ENCODE measurements at places on chromosomes 12 and 14. TPM values are rescaled to one million over a fixed set of nuclear protein-coding genes. Genes with fewer than 3 reads are reported as not detected.

The HOXC6 gene
- 0.89 TPM for total RNA-seq

The SPATS2 gene
- 30.4 TPM for total RNA-seq

The CPM gene
- 2.7 TPM for total RNA-seq

The TMEM229B gene
- 0.20 TPM for total RNA-seq

The GLT1D1 gene
- total RNA-seq = not detected

DNA sequence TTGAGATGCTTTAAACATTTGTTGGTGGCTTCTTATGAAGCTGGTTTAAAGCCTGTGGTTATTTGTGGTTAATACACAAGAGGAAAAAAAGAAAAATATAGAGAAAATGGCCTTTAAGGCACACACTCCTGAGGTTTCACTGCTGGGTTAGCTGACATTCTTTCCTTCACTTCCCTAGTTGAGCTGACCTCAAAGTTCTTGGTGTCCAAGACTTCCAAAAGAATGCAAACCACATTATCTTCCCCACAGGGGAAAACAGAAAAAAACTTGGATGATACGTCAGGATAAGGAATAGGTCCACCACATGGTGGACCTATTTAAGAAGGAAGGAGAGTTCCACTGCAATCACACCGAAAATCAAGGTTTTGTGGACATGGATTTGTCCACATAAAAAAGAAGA, 94.3 kb downstream of the SLC25A21 start:
- no peak for DNase-seq

- DNase-seq = no peak
Measured at GRCh38 chr12:54228471-54228870, 39.7 kb upstream of the SMUG1 start.

- DNase-seq = no peak
Measured at GRCh38 chr14:73462815-73463214, 4.5 kb upstream of the NUMB start.

- DNase-seq = no peak
Measured at GRCh38 chr12:6700646-6701051, at the start of gene PIANP. PIANP (minus strand) TSS chr12:6700815; CDS start chr12:6698061, 2,754 bp downstream.

DNA sequence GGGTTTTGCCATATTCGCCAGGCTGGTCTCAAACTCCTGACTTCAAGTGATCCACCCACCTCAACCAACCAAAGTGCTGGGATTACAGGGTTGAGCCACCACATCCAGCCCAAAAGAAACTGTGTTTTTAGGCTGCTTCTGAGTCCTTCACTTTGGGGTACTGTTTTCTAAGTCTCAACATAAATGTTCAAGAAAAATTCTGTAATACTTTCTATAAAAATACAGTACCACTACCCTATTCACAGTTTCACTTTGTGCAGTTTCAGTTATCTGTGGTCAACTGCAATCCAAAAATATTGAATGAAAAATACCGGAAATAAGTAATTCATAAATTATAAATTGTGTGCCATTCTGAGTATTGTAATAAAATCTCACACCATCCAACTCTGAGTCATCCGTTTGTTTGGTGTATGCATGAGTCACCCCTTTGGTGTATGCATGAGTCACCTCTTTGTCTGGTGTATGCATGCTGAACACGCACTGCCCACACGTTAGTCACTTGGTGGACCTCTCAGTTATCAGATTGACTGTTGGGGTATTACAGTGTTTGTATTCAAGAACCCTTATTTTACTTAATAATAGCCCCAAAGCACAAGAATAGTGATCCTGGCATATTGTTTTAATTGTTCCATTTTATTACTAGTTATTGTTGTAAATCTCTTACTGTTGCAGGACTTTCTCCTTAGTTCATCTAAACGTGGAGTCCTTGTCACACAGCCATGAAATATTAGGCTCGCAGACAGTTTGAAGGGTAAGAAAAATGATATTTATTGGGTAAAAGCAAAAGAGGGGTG, 190.2 kb downstream of the FSCB start:
- DNase-seq = peak; percentile 85

GRCh38 chr12:115096588-115097397, 412.8 kb upstream of the TBX3 start:
- DNase-seq = no peak

- no peak for DNase-seq
Measured at GRCh38 chr12:128267651-128268378, 845 bp downstream of the TMEM132C start.

- no peak for DNase-seq
Measured at GRCh38 chr12:54358191-54358944, 5.9 kb downstream of the GPR84 start.

DNA sequence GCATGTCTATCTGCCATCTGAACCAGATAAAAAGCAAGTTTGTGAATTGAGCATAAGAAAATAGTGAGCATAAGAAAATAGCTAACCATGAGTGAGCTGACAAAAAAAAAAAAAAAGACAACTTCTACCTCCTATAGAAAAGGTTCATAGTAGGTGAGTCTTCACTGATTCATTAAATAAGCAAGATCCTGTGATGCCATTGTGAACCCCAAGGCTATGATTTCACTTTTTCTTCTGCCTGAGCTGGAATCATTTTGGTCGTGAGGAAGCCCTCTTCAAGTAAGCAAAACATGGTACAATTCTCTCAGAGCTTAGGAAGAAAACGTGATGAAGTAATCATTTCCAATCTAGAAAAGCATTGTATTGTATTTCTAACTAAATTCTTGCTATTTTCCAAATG, 1.2 kb downstream of the PIK3C2G start:
- DNase-seq = no peak

- no peak for DNase-seq
Measured at GRCh38 chr14:27049701-27050100, 451.9 kb upstream of the NOVA1 start.

- no peak for DNase-seq
Measured at GRCh38 chr12:117090816-117091711, 8.2 kb downstream of the TESC start.

- DNase-seq = no peak
Measured at GRCh38 chr12:127400221-127400620, 866.7 kb upstream of the TMEM132C start.

GRCh38 chr14:95959317-95959716, 79.8 kb upstream of the C14orf132 start:
- no peak for DNase-seq

- DNase-seq = no peak
Measured at GRCh38 chr14:94213021-94213420, 38.9 kb downstream of the PPP4R4 start.
